HT1080 (cell line): ENCODE measurements at places on chromosomes 5 and 9.

- no peak for DNase-seq
Observed at GRCh38 chr5:64518793-64519192, 13.0 kb downstream of the RGS7BP start.

DNA sequence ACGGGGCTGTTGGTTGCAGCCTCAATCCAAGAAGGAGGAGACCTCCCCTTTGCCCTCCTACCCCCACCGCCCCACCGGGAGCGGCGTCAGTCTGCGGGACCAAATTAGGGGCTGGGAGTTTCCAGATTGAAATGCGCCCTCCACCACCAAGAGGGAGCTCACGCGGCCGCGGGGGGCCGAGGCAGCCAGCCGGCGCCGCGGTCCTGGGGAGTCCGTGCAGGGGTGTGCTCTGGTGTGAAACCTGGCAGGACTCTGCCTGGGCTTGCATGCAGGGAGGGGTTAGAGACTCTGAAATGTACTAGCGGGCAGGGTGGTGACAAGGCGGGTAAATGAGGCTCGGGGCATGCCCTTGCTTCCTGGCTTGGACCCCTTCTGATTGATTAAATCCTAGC, 989 bp upstream of the FBN2 start:
- no peak for DNase-seq

DNA sequence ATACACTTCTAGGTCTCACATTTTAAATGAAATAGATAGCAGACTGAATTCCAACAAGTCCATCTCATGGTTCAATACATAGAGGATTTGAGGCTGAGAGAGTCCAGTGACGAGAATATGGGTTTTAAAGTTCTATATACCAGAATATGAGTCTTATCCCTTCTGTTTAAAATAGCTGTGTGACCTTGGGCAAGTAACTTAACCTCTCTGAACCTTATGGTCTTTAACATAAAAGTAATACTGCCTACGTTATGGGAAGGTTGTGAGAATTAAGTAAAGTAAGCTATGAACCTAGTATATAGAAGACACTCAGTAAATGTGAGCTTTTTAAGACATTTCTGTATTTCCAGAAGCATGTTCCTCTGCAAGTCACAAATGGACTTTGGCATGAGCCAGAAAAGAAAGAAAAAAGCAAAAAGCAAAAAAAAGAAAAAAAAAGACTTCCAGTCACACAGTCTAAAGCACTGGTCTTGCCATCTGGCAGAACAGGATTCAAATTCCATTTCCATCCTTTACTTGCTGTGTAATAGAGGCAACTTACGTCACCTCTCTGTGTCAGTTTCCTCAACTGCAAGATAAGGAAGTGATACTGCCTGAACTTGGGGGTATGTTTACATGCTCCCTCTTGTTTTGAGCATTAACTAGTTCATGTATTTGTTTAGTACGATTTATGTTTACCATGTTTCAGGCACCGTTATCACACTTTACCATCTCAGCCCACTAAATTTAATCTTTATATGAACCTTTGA, 248.2 kb downstream of the TRIM32 start:
- DNase-seq = no peak

- DNase-seq = no peak
Observed at GRCh38 chr9:100698945-100699344, 121.1 kb downstream of the CAVIN4 start.

DNA sequence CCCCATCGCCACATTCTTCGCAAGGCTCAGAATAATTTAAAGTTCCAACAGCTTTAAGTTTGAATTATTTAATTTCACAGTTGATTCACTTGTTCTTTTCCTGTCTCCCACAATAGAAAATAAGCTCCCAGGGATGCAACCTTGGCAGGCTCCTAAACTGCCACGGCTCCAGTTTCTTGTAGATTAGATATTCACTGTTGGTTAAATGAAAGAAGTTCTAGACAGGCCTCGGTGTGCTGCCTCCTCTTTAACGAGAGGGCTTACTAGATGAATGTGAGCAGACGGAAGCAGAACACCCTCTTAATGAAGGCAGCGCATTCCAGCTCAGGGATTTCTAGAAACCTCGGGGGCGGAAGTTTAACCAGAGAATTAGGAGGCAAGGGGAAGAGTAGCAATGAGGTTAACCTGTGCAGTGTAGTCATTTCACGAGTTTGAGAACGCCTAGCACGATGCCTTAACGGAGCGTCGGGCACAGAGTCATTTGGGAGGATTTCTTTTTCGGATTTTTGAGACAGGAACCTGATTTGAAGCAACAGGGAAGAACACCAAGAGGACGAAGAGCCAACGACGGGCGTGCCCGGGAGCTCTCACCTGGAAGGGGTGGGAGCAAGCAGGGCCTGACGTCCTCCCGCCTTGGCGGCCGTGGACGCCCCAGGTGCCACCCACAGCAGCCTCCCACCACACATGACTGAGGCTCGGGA, 637 bp upstream of the SMC5 start:
- no peak for DNase-seq
